ENCODE measurements at places on chromosomes 2 and 18.
A peak's percentile ranks its signal among the peaks of the same experiment; 100 is the strongest.

DNA sequence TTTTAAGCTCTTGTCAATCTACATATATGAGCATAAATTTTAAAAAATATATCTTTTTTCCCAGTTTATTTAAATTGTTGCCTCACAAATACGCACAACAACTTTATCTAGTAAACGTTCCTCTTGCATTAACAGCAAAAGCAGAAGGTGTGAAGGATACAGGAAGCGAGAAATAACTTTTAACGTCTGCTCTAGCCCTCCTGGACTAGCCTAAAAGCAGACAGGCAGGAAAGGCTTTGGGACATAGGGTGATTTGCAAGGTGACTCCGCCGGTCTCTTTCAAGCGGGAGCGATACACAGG, 434 bp upstream of the DUSP19 start:
- no peak for DNase-seq

GRCh38 chr2:130336150-130336876, 6.4 kb upstream of the IMP4 start:
- DNase-seq: no peak

GRCh38 chr2:190526105-190526750, 8.3 kb downstream of the NEMP2 start:
- DNase-seq: no peak

DNA sequence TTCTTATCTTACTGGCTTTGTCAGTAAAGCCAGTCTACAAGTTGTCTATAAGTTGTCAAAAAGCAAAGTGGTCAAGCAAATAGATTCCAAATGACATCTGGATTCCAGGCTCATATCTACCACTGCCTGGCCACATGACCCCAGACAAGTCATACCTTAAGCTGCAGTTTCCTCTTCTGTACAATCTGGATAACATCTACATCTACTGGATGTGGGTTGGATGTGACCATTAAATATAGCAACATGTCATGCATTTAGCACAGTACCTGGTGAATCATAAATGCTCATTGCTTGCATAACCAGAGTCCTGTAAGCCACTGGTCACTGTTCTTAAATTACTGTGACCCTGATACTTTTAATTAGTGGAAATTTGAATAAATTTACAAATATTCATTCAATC, 16.8 kb downstream of the COBLL1 start:
- DNase-seq: no peak

- DNase-seq: peak; percentile 71
Observed at GRCh38 chr2:126655500-126656430, at the start of gene GYPC. GYPC (plus strand) TSS chr2:126656158; CDS start chr2:126656264, 106 bp downstream.

DNA sequence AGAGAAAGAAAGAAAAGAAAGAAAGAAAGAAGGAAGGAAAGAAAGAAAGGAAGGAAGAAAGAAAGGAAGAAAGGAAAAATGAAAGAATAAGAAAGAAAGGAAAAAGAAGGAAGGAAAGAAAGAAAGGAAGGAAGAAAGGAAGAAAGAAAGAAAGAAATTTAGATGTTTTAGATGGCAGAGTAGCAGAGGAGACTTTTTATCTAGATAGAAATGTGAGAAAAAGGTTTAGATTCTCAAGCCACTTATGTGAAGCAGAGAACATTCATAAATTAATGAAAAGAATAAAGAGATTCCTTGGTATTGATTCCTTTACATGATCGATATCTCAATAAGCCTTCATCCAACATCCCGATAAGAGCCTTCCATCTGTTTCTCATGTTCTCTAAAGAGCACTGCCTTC, 513.5 kb downstream of the CNTNAP5 start:
- DNase-seq: no peak

- DNase-seq: no peak
Observed at GRCh38 chr2:6750411-6751158, 115.1 kb downstream of the CMPK2 start.

- DNase-seq: no peak
Observed at GRCh38 chr2:230677201-230677946, 35.3 kb upstream of the CAB39 start.

GRCh38 chr2:165535471-165535870, 66.0 kb downstream of the CSRNP3 start:
- no peak for DNase-seq

GRCh38 chr2:233544200-233544610, 22.4 kb downstream of the USP40 start:
- DNase-seq: no peak

DNA sequence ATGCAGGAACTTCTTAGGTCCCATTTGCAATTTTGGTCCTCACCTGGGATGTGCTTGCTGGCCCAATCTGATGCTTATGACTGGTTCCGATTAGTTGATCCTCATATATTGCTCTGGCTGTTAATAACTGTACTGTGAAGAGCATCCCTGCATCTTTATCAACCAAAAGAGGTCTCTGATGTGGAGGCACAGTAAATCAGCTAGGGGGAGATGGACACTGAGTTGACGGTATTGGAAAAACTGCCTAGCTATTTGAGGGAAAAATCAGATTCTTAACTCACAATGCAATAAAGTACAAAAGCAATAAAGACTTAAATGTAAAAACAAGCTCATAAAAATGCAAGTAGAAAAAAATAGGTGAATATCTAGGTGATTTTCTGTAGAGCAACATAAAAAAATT, 188.0 kb upstream of the TCF4 start:
- no peak for DNase-seq

DNA sequence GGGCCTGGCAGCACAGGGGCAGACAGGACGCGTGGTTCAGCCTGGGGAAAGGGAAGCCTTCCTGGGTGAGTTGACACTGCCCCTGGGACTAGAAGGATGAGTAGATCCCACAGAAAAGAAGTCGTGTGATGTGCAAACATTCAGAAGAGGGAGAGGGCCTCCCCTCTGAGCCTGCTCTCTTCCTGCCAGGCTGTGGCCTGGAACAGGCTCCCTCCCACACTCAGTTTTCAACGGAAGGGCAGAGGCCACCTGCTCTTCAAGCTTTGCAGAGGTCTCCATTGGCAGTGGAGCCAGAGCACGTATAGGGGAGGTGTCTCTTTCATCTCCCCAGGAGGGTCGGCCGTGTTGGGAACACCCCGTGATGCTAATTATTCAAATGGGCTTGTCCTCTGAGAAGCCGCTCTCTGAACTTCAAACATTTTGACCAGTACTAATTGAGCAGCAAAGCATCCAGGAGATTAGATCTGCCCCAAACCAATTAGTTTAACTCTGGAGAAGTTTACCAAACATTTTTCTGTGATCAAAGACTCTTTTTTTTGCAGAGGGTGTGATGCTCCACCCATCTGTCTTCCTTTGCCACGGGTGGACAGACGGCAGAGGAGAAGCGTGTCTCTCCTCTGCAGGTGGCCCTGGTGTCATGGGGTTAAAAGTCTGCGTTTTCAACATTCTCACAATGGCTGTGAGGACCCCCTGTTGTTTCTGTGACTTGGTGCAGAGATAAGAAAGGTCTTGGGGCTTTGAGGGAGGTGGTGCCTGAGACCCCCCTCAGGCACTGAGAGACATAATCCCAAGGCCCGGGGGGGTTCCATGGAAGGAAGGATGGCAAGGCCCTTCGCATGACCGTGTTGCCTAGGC, 29.5 kb upstream of the ODC1 start:
- no peak for DNase-seq

DNA sequence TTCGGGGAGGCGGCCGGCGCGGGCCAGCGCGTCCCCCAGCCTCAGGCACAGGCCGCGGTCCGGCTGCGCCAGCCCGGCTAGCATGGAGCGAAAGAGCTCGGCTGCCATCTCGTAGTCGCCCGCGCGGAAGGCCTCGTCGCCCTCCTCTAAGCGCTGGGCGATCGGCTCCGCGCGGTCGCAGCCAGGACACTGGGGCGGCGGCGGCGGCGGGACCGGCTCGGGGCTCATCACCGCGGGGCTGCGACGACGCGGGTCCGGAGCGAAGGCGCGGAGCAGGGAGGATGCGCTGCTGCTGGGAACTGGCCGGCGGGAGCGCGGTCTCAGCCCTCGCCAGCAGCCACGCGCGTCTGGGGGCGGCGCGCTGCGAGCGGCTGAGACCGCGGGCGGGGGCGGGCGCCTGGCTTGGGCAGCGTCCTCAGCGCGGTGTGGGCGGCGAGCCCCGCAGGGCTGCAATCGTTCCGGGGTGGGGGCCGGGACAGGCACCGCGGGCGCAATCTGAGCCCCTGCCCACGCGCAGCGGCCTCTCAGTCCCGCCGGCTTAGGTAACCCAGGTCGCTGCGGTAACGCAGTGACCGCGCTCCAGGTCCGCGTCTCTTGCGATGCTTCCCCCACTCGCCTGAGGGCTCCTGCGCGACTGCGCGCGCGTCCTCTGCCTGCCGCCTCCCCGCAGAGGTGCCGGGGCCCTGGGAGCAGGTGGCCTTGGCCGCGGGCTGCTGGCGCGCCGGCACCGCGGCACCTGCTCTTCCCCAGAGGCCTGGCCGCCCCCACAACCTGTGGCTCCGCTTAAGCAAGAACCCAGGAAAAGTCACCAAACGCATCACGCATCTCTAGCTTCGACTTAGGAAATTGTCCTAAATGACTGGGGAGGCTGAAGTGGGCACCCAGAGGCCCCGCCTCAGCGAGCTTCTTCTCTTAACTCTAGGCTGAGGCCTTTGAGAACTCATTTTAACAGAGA, at the start of gene LONRF2:
LONRF2 (minus strand) TSS at position 636 of the 955 bp plus-strand sequence; CDS start at position 228, 408 bp downstream.
- peak; percentile 5 for DNase-seq

DNA sequence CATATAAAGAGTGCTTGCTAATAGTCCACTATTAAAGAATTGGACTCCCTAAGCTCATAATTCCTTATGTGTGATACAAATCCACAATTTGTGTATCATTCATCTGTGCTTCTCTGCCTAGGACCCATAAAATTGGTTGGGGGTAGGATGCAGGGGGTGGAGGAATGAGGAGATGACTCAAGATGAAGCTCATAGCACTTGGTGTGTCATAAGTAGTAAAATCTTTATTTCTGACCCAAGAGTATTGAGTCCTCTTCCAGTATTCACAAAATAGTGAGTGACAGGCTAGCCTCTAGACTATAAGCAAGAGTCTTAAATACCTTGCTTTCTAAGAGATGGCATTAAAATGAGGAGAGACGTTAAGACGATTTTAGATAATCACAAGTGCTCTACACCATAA, 390.9 kb upstream of the CDH19 start:
- no peak for DNase-seq

DNA sequence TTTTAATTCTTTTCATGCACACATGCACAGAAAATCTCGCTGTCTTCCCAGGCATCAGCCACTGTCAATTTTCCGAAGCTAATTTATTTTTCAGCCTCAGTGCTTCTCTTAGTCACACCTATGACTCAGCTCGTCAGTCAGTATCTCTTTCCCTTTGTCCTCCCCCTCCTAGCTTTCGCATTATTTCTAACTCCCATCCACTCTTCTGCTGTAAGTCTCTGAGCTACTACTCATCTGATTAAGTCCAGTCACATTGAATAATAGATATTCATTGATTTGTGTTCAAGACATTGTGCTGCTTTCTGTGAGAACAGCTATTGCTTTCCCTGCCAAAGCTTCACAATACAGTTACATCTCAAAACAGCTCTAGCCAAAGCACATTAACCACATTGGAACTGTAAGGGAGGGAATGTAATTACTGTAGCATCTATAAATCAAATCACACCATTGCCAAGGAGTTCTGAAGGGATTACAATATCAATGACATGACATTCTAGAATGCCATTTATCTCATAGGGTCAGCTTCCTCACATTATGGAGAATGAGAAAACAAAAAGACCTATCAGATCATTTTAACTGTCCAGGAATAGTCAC, 89.4 kb downstream of the SCN3A start:
- DNase-seq: no peak

DNA sequence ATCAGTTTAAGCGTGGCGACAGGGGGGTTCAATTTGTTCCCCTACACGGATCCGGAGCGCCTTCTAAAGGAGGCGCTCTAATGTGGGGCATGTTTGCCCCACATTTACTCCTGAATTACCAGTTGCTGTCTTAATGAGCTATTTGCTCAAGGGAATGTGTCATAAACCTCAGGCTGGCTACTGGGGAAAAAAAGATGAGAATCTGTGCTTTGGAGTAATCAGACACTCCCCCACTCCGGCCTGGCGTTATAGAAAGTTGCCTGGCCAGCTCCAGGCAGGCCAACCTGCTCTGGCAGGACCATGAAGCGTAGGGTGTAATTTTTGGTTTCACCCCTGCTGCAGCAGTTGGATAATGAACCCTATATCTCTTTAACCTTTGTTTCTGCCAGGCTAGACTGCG, 31.0 kb upstream of the MAP3K20 start:
- no peak for DNase-seq

DNA sequence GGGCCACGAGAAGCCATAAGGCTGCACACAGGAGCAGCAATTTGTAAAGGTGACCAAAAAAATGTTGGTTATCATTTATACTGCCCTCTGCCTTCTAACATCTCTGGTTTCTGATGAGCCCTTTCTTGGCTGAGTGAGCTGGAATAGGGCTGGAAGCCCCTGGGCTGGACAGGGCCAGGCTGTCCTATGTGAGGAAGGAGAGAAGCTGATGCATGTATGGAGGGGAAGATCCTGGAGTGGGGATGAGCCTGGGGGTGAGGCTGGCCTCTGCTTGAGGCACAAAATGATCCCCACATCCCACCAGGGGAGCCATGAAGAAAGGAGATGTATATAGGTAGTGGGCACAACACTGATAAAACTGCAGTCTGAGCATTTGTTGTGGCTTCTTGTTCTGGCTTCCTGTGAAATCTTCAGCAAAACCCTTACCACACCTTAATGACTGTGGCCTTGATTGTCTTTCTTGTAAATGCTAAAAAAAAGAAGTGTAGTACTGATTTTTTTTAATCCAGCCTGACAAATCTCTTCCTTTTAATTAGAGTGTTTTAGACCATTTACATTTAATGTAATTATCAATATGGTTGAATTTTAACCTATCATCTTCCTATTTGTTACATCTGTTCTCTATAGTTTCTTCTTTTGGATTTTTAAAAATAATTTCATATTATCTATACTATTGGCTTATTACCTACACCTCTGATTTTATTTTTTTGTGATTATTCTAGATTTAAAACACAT, 5.6 kb downstream of the SNED1 start:
- DNase-seq: no peak

DNA sequence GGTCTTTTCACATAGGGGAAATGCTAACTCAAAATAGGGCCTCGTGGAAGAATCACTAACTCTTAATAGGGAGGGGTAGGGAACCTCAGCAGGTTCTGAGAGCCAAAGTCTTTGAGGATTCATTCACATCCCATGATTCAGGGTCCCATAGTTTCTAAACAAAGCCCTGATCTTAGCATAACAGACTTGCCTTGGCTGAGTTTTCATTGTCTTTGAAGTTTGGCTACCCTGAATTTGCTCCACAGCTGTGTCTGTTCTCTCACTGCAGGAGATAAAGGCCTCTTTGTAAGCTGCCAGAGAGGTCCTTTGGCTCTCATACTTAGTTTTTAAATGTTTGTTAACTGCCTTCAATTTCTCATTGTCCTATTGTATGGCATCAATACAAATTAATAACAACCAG, 54.5 kb downstream of the ZDBF2 start:
- no peak for DNase-seq

GRCh38 chr2:232538671-232539070, 821 bp upstream of the CHRNG start:
- no peak for DNase-seq

GRCh38 chr18:58004317-58004716, 39.7 kb upstream of the NEDD4L start:
- no peak for DNase-seq

DNA sequence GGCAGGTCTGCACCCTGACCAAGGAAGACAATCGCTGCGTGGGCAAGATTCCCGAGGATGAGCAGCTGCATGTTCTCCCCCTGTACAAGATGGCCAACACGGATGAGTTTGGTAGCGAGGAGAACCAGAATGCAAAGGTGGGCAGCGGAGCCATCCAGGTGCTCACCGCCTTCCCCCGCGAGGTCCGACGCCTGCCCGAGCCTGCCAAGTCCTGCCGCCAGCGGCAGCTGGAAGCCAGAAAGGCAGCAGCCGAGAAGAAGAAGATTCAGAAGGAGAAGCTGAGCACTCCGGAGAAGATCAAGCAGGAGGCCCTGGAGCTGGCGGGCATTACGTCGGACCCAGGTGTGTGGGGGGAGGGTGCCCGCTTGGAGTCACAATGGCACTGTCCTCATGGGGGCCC, 48.4 kb downstream of the BOLA3 start:
- no peak for DNase-seq

All from activated CD4-positive, alpha-beta T cell treated with anti-CD3 and anti-CD28 coated beads, Interleukin-2, amount 50 U/mL, for 16 hours (primary cell).